Stimulated activated CD4-positive, alpha-beta T cell treated with anti-CD3 and anti-CD28 coated beads, Interleukin-2, amount 100 ng/mL, for 4 hours (primary cell): ENCODE measurements at places on chromosomes 4 and X.

DNA sequence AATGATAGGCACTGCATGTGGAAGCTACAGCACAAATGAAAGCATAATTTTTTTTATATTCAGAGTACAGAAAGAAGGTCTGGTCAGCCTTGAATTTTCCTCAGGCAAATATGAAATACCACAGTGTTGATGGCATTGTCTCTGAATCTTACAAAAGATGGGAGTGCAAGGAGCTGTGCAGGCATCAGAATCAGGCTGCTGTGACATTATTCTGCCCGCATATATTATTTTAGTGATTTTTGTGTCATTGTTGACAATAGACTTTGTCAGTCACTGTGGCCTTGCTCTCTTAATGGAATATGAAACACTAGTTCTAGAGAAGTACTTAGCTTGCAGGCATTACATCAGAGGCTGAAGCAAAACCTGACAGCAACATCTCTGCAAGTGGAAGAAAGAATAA is 42.5 kb downstream of the SYTL5 start:
- DNase-seq: no peak

DNA sequence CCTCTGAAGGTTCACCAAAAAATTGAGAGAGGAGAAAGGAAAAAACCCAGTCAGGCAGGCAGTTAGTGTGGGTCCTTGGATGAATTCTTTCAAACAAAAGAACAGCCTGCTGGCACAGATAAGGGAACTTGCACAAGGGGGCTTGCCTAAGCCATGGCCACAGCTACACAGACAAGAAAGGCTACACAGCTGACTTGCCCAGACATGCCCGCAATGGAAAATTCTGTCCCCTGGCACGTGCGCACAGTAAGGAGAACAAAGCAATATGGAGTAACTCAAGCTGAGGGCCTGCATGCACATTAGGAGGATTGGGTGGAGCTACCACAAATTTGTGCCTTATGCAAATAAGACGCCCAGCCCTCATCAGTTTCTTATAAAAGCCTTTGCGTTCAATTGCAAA is 512.5 kb upstream of the HTR2C start:
- no peak for DNase-seq

- no peak for DNase-seq
Measured at GRCh38 chr4:27692158-27692557, 831.5 kb downstream of the STIM2 start.

GRCh38 chrX:95678679-95679078 is 1006.0 kb upstream of the DIAPH2 start:
- DNase-seq: no peak

- DNase-seq: no peak
Measured at GRCh38 chrX:63935835-63936234, 150.8 kb upstream of the ARHGEF9 start.

DNA sequence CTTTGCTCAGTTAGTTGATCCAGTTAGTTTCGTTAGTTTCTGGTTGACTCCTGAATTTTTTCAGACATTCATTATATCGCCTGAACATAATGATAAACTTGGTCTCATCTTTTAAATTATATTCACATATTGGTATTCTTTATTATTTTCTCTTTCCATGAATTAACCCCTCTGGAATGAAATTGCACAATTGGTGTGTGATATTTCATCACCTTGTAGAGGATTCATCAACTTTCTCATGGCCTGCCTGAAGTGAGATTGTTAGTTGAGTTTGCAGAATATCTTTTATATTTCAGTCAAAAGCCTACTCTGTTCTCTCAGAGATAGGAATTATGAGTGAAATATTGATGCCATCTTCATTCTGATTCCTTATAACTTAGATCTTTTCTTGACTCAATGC is 1160.6 kb upstream of the AGA start:
- DNase-seq: no peak

GRCh38 chrX:1767026-1767425 is 152.2 kb downstream of the ASMT start:
- DNase-seq: no peak

- DNase-seq: no peak
Measured at GRCh38 chr4:5572114-5572513, 136.2 kb downstream of the EVC2 start.

GRCh38 chrX:109274806-109275205 is 207.1 kb downstream of the GUCY2F start:
- no peak for DNase-seq

- DNase-seq: no peak
Measured at GRCh38 chrX:105266456-105266855, 46.0 kb upstream of the TEX13A start.

DNA sequence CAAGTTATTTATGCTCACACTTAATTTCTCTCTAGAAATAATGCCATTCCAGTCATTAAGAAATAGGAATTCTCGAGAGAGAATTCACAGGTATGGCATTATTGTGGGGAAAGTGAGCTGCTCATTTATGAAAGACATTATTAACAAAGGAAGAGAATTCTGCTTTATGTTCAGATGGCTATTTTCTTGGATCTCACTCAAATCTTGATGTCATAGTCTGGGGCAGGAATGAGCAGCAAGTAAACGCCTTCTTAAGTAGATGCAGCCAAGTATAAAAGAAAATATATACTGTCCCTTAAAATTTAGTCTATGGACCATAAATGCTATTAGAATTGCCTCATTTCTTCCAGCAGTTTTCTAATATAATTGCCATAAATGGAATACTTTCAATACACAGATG is 58.2 kb upstream of the FBXW7 start:
- no peak for DNase-seq

- no peak for DNase-seq
Measured at GRCh38 chr4:153973942-153974341, 185.1 kb upstream of the SFRP2 start.

GRCh38 chrX:8647176-8647575 is 84.8 kb downstream of the ANOS1 start:
- no peak for DNase-seq

DNA sequence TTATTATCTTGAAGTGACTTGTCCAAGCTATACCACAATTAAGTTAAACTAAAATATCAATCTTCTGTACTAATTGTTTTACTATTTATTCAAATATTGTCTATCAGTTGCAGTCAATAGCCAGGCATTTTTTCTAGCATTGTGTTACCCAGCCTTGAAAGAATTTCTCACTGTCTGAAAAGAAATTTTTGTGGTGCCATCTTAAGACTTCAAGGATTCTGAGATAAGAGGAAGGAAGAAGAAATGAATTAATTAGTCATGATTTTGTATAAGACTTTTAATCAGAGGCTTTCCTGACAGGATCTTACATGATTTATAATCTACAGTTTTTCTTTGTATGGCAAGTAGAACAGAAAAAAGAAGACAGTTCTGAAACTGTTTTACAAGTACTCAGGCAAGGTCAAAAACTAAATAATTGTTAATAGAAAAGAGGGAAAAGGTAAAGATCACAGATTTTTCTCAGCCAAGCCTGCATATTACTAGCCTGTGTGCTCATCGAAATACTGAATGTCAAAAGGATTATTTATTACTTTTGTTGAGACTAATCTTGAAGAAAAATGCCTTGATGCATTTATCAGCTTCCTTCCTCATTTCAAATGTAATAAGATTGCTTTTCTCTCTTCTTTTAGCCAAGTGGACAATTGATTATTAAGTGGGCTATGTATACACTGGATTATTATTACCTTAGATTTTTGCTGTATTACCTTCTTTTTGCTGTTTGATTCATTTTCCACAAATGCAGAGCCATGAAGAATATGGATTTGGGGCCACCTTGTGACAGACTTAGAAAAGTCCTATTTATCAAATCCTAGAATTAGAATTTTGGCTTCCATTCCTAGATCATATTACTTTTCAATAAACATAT is 53.8 kb downstream of the CXCL1 start:
- no peak for DNase-seq

GRCh38 chrX:20670611-20671010 is 403.9 kb upstream of the RPS6KA3 start:
- DNase-seq: no peak

DNA sequence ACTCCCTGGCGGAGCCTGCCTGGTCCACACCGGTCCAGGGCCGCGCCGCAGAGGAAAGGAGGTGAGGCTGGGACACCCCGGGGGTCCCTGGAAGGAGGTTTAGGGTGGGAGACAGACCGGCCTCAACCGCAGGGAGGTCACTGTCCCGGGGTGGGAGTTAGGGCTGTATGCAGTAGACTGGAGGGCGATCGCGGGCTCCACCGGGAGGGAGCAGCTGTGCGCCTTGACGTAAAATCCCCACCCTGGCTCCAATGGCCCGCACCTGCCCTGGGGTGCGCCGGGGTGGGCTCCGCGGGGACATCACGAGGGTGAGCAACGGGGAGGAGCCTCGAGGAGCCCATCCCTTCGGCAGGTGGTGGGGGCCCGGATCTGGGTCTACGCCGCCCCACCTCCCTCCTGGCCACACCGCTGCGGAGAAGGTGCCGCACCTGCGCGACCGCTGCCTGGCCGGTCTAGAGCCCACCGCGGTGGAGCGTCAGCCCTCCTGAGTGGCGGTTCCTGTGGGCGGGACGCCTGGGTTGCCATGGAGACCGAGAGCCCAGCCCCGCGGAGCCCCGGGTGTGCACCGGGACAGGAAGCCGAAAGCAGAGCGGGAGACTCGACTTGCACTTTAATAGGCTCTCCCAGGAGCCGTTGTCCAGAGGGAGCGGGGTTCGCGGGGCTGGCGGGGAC is 105.1 kb downstream of the ADRA2C start:
- DNase-seq: no peak

- no peak for DNase-seq
Measured at GRCh38 chr4:154683956-154684681, 59.7 kb upstream of the LRAT start.

DNA sequence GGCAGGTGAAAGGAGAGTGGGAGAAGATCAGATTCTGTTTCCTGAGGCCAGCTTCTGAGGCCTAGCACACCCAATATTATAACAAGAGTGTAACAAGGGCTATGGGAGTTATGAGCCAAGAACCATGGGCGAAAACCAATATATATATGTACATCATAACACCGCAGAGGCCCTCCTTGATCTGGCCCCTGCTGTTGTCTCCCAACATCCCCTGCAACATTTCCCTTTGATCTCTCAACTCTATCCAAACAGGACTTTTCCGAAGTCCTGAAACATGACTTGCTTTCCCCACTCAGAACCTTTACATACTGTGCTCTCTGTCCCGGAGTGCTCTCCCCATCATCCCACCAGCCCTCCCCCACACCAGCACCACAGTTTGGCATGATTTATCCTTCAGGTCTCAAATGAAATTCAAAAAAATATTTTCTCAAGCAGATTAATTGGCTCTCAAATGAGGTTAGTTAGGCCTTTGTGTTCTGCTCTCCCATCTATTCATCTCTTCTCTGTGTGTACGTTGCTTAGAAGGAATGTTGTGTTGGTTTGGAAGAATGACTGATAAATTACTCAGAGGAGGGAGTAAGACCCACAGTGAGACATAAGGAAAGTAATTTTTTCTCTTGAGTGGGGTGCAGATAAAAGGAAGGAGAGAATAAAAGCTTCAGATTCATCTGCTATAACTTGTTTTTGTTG is 58.1 kb upstream of the SMIM10 start:
- no peak for DNase-seq

DNA sequence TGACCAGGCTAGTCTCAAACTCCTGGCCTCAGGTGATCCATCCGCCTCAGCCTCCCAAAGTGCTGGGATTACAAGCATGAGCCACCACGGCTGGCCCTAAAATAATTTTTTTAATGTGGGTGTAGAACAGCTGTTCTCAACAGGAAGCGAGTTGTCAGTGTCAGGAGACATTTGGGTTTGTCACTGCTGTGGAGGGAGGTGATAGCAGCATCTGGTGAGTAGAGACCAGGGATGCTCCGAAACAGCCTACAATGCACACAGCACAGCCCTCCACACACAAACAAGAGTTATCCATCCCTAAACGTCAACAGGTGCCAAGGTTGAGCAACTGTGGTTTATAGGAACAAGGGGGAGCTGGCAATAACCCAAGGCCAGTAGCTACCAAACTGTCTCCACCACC is 243.4 kb upstream of the STS start:
- DNase-seq: no peak

DNA sequence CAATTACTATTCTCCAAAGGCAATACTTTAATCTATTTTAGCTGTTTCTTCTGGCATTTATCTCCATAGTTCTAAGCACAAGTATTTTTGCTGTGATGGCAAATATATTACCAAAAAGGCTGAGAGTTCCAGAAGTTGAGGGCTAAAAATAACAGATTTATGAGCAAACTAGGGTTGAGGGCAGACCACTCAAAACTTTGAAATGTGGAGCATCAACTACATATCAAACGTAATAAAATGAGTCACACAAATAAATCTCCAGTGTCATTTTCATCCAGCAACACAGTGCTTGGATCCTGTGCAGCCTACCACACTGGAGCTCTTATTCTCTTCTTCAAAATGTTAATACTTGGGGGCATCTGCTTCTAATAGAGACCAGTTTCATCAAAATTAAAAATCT is 163.9 kb downstream of the HS3ST1 start:
- DNase-seq: no peak

GRCh38 chr4:184471881-184472613 is 2.3 kb downstream of the IRF2 start:
- no peak for DNase-seq

- no peak for DNase-seq
Measured at GRCh38 chr4:70195425-70195824, at the start of gene ODAM. TSS of gene ODAM (plus strand) at chr4:70195725. CDS start at chr4:70196544, 819 bp downstream.

- DNase-seq: no peak
Measured at GRCh38 chr4:26362745-26363439, 42.1 kb downstream of the RBPJ start.

DNA sequence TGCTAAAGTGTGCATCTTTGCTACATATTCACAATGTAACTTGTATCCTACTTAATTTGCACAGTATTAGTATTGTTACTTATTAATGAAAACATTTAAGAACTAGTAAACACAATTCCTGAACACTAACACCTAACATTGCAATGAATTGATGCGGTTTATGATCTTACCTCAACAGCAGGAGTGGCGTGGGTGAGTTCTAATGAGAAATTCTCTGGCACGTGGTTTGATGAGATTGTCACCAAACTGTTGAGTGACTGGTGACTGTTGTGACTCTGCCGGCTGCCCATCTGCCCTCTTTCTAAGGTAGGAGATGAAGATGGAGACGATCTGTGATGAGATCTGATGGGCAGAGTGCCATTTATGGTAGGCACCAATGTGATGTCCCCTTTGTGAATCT is 2.9 kb downstream of the PCDH18 start:
- DNase-seq: no peak

- no peak for DNase-seq
Measured at GRCh38 chr4:13007802-13008470, 476.2 kb downstream of the RAB28 start.

DNA sequence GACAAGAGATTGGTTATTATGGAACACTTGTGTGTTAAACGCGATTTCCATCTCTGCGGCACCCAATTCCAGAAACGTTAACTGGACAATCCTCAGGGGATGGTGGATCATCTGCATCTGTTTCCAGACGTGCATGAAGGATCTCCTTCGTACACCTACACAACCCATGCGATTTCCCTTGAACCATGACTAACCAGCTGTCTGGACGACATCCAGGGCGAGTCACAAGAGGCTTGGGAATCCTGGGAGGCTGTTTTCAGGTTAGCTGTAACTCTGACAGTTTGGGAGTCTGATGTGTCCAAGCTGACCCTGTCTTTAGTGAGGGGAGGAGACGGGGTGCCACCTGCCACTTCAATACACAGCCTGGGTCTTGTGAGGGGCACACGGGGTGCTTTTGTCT is 84.5 kb downstream of the GATB start:
- no peak for DNase-seq
